ENCODE measurements at places on chromosomes 16 and 17.
A peak's percentile ranks its signal among the peaks of the same experiment; 100 is the strongest.

DNA sequence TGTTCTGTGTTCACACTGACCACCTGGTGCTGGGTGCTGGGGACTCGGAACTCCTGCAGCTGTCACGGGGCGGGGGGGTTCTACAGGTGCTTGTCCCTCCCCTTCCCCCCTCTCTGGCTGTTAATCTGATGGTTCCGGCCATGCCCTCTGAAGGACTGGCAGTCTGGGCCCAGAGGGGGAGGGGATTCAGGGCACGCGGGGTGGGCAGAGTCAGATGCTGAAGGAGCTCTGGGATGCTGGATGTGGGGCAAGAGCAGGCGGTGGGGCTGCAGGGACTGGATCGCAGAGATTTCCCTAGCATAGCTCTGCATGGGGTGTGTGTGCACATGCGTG, 5.4 kb upstream of the TBX21 start:
- H3K4me3 ChIP-seq, result no peak overlapping the region
- no peaks in the 10 kb centered on the region for H3K4me1 ChIP-seq
- H3K27ac ChIP-seq, result no peak overlapping the region

- H3K36me3 ChIP-seq, result no peaks in the 10 kb centered on the region
- no peaks in the 10 kb centered on the region for H3K27me3 ChIP-seq
- H3K4me3 ChIP-seq, result no peak overlapping the region
- DNase-seq, result no peak
Observed at GRCh38 chr16:9054460-9054859, 37.0 kb upstream of the HAPSTR1 start.

DNA sequence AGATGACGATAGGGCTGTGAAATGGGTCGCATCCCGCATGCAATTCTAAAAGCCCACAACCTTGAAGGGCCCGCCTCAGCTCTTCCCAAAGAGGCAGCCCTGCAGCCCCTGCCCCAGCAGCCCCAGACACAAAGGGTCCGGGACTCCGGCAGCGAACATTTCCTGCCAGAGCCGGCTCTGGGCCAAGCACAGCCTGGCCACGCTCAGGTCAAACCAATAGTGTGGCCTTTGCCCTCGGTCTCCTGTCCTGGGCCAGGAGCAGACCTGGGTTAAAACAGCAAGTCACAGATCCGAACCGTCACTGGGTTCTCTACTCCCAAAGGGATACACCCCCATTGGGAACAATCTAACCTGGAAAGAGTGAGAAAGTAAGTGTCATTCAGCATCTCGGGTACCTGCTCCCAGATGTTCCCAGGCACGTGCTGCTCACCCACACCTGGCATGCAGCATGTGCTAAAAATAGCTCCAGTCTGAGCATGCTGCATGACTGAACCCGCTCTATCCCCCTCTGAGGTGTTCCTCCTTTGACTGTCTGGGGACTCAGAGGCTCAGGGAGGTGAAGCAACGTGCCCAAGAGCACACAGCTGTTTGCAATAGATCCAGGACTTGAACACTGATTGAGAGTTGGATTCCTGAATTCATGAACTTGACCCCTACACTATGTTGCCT, 22.2 kb upstream of the ATP2A3 start:
- H3K4me3 ChIP-seq, result no peak overlapping the region
- H3K4me1 ChIP-seq, result peaks cover 8% of the 10 kb centered on the region
- DNase-seq, result no peak
- no peak overlapping the region for H3K27ac ChIP-seq
- H3K36me3 ChIP-seq, result no peaks in the 10 kb centered on the region

DNA sequence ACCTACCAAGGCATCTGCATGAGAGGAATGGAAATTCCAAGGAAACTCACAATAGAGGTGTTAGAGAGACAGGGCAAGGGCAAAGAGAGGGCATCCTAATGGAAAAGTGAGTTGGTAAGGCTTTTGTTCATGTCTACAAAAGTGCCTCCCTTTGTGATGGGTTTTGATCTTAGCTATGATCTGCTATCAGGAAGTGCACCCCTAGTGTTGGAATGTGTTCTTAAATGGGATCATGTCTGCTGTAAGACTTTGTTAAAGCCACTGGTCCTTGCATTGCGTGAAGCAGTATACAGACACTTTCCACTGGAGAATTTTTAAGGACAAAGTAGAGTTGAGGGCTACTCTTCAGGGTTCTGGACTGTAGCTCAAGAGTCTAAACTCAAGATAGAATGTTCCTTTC, 92.0 kb downstream of the MAP2K6 start:
- H3K4me1 ChIP-seq, result peaks cover 10% of the 10 kb centered on the region
- no peaks in the 10 kb centered on the region for H3K27me3 ChIP-seq
- no peak overlapping the region for H3K4me3 ChIP-seq
- DNase-seq, result peak; percentile 21
- no peak overlapping the region for H3K27ac ChIP-seq

DNA sequence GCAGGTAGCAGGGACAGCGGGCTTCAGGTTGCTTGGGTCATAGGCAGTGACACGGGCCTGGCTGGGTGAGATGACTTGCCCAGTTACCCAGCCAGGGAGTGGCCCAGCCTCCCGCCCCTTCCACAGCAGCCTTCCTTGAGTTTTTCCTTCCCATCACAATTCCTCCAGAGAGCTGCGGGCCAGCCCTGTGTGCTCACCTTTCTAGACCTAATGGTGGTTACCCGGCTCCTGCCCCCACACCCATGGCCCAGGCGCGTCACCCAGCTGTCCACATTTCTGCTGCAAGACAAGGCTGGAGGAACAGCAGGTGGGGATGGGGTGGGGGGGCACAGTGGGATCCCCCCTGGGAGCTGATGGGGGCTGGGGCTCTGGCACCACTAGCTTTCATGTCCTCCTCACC, 203.2 kb downstream of the NTN1 start:
- no peaks in the 10 kb centered on the region for H3K36me3 ChIP-seq
- H3K27me3 ChIP-seq, result no peaks in the 10 kb centered on the region
- no peak overlapping the region for H3K27ac ChIP-seq
- no peak for DNase-seq
- H3K4me3 ChIP-seq, result no peak overlapping the region

GRCh38 chr16:70594569-70594968, 51.8 kb upstream of the IL34 start:
- H3K4me3 ChIP-seq, result no peak overlapping the region
- peaks cover 8% of the 10 kb centered on the region for H3K36me3 ChIP-seq
- H3K27ac ChIP-seq, result no peak overlapping the region
- DNase-seq, result peak; percentile 89
- H3K27me3 ChIP-seq, result peaks cover under 1% of the 10 kb centered on the region

- H3K27ac ChIP-seq, result no peak overlapping the region
- no peaks in the 10 kb centered on the region for H3K4me1 ChIP-seq
- H3K4me3 ChIP-seq, result no peak overlapping the region
Observed at GRCh38 chr17:17570140-17570797, 21.2 kb downstream of the PEMT start.

- no peaks in the 10 kb centered on the region for H3K36me3 ChIP-seq
- H3K27me3 ChIP-seq, result no peaks in the 10 kb centered on the region
- no peak overlapping the region for H3K4me3 ChIP-seq
- peaks cover 4% of the 10 kb centered on the region for H3K4me1 ChIP-seq
Observed at GRCh38 chr17:13885550-13885949, 183.8 kb upstream of the COX10 start.

- no peak overlapping the region for H3K27ac ChIP-seq
- peaks cover 5% of the 10 kb centered on the region for H3K4me1 ChIP-seq
- H3K36me3 ChIP-seq, result peaks cover 6% of the 10 kb centered on the region
Observed at GRCh38 chr17:66383333-66383732, 80.9 kb downstream of the PRKCA start.

DNA sequence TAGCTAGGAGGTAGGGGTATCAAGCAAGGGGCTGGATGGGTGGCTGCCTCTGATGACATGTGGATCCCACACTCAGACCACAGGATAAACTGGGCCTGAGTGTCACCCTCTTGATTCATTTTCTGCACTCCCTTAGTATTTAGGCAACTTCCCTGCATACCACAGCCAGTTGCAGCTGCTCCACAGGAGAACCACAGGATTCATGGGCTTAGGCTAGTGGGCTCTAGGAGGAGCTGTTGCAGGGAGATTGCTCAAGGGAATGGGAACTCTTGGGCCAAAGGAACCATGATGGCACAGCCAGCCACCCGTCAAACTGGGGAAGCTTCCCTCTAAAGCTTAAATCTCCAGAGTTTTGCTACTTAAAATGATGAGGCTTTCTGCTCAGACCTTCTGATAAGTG, 269.7 kb upstream of the ASIC2 start:
- H3K4me1 ChIP-seq, result no peaks in the 10 kb centered on the region
- H3K36me3 ChIP-seq, result peaks cover 9% of the 10 kb centered on the region
- DNase-seq, result no peak
- H3K27me3 ChIP-seq, result no peaks in the 10 kb centered on the region
- H3K27ac ChIP-seq, result no peak overlapping the region

GRCh38 chr16:47634727-47635126, 173.6 kb downstream of the PHKB start:
- H3K4me1 ChIP-seq, result no peaks in the 10 kb centered on the region
- no peak for DNase-seq
- no peak overlapping the region for H3K27ac ChIP-seq
- H3K4me3 ChIP-seq, result no peak overlapping the region
- peaks cover 11% of the 10 kb centered on the region for H3K36me3 ChIP-seq
- H3K27me3 ChIP-seq, result no peaks in the 10 kb centered on the region

GRCh38 chr16:5903153-5903552, 805.6 kb upstream of the EEF2KMT start:
- no peak overlapping the region for H3K4me3 ChIP-seq
- no peaks in the 10 kb centered on the region for H3K36me3 ChIP-seq
- no peak for DNase-seq

- H3K36me3 ChIP-seq, result no peaks in the 10 kb centered on the region
- peaks cover 6% of the 10 kb centered on the region for H3K4me1 ChIP-seq
- H3K4me3 ChIP-seq, result no peak overlapping the region
- H3K27ac ChIP-seq, result no peak overlapping the region
- no peak for DNase-seq
Observed at GRCh38 chr16:58451265-58451689, 48.7 kb upstream of the NDRG4 start.

DNA sequence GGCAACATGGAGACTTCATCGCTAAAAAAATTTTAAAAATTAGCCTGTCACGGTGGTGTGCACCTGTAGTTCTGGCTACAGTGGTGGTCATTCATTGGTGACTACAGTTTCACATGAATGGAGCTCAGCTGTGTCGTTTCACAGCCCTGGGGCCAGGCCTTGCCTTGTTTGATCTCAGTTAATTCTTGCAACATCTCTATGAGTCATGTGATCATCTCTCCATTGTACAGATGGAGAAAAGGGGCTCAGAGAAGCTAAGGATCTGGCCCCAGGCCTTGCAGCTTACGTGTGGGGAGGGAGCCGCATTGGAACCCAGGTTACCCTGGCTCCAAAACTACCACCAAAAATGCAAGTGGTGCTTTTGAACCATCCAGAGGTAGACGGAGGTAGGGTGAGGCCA, 49.4 kb downstream of the GDE1 start:
- H3K27ac ChIP-seq, result no peak overlapping the region
- H3K4me3 ChIP-seq, result no peak overlapping the region
- no peaks in the 10 kb centered on the region for H3K36me3 ChIP-seq
- peak; percentile 9 for DNase-seq
- H3K27me3 ChIP-seq, result no peaks in the 10 kb centered on the region
- no peaks in the 10 kb centered on the region for H3K4me1 ChIP-seq

GRCh38 chr16:30065943-30066760, 592 bp downstream of the ALDOA start:
- peaks cover 51% of the 10 kb centered on the region for H3K36me3 ChIP-seq
- peak; percentile 62 for DNase-seq
- no peaks in the 10 kb centered on the region for H3K27me3 ChIP-seq
- peak overlapping the region; percentile 97 for H3K4me3 ChIP-seq
- peak overlapping the region; percentile 95 for H3K27ac ChIP-seq
- H3K4me1 ChIP-seq, result peaks cover 19% of the 10 kb centered on the region

- H3K4me1 ChIP-seq, result no peaks in the 10 kb centered on the region
- no peak overlapping the region for H3K27ac ChIP-seq
- DNase-seq, result no peak
- no peaks in the 10 kb centered on the region for H3K36me3 ChIP-seq
Observed at GRCh38 chr16:17023606-17024005, 447.2 kb downstream of the XYLT1 start.

- peaks cover 7% of the 10 kb centered on the region for H3K36me3 ChIP-seq
- no peaks in the 10 kb centered on the region for H3K4me1 ChIP-seq
- no peak overlapping the region for H3K4me3 ChIP-seq
- DNase-seq, result no peak
- no peaks in the 10 kb centered on the region for H3K27me3 ChIP-seq
Observed at GRCh38 chr16:15539197-15539596, 103.8 kb downstream of the MARF1 start.

GRCh38 chr16:13920510-13920818, 510 bp downstream of the ERCC4 start:
- peaks cover 11% of the 10 kb centered on the region for H3K4me1 ChIP-seq
- peak overlapping the region; percentile 95 for H3K27ac ChIP-seq
- H3K4me3 ChIP-seq, result peak overlapping the region; percentile 91
- DNase-seq, result no peak
- no peaks in the 10 kb centered on the region for H3K36me3 ChIP-seq

DNA sequence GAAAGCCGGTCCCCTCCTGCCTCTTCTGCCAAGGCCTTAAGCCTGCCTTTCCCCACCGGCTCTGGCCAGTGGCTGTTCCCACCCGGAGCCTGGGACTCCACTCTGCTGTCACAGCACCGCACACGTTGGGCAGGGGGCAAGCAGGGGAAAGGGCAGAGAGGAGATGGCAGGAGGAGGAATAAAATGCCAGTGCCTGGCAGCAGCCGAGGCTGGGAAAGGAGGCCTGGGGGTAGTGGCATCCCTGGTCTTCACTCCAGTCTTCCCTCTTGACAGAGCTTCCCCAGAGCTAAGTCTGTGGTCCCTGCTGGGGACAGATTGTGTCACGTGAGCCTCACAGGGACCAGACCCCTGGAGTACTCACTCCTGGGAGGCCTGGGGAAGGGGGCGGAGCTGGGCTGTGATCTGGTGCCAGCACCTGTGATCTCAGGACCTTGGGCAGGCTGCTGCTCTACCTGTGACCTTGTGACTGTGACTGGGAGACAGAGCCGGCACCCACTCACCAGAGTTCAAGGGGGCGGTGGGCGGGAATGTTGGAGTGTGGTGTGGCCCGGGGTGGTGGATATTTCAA, 97.2 kb upstream of the GSE1 start:
- peak overlapping the region; percentile 86 for H3K27ac ChIP-seq
- no peak overlapping the region for H3K4me3 ChIP-seq
- DNase-seq, result no peak
- peaks cover 3% of the 10 kb centered on the region for H3K36me3 ChIP-seq

DNA sequence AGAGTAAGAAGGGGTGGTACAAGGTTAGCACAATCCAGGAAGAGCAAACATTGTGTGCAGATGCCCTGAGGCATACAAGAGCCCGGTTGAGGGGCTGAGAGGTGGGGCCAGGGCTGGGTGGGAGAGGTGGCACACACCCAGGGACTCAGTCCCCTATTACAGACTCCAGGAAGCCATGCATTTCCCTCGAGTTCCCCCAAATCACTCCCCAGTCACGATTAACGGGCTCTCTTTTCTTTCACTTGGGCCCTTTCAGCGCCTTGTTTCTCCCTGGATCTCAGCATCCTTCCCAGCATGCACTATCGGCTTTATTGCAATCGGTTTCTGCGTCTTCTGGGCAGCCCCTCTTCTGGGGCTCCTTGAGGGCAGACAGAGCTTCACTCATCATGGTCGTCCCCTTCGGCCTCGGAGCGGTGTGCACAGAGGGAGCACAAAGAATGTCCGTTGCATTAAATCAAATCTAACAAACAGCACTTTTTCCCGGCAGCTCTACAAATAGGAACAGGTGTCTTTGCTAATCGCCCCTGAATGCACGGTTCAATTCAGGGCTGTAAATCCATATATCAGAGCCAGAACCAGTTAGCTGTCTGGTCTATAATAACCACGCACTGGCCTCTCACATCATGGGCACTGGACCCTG, 184.6 kb upstream of the HSBP1 start:
- H3K27me3 ChIP-seq, result no peaks in the 10 kb centered on the region
- H3K4me3 ChIP-seq, result no peak overlapping the region
- no peak for DNase-seq
- no peak overlapping the region for H3K27ac ChIP-seq

GRCh38 chr17:73562896-73563295, 81.3 kb downstream of the SDK2 start:
- no peaks in the 10 kb centered on the region for H3K36me3 ChIP-seq
- no peak overlapping the region for H3K27ac ChIP-seq
- H3K4me3 ChIP-seq, result no peak overlapping the region
- DNase-seq, result no peak
- H3K4me1 ChIP-seq, result no peaks in the 10 kb centered on the region

Data from MCF 10A (cell line).